ENCODE measurements at places on chromosomes 1 and 21.

DNA sequence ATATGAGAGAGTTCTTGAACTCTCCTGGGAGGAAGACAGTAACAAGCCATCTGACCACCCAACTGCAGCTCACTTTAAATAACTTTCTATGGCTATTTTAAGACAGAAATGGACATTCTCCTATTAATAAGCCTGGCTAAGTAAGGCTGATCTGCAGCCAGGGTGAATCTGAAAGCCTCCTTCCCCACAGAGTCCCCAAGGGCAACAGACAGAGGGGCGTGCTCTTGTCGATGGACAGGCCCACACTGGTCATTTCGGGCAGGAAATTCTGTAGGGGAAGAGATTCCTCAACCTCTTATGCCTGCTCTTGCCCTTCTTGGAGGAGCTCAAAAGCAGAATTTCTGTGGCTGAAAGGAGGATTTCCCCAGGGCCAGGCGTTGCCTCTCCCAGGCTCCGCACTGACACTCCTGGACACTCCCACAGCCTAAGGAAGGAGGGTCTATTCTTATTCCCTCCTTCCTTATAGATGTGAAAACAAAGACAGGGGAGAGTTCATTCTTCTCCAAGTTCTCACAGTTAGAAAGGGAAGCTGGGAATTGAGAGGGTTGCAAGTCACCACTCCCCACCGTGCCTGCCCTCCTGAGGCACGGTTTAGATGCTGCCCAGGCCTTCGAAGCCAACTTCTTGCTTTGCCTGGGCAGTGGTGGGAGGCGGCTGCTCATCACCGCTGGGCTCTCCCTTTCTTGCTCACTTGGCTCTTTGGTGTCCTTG, 17.9 kb upstream of the KANK4 start:
- no peak for DNase-seq
- H3K27ac ChIP-seq = no peak overlapping the region
- no peaks in the 10 kb centered on the region for H3K36me3 ChIP-seq
- no peak overlapping the region for H3K4me3 ChIP-seq

GRCh38 chr1:29259802-29260441, 23.6 kb downstream of the PTPRU start:
- peak overlapping the region; percentile 62 for H3K4me3 ChIP-seq
- peaks cover 4% of the 10 kb centered on the region for H3K36me3 ChIP-seq
- H3K4me1 ChIP-seq = peaks cover 11% of the 10 kb centered on the region

DNA sequence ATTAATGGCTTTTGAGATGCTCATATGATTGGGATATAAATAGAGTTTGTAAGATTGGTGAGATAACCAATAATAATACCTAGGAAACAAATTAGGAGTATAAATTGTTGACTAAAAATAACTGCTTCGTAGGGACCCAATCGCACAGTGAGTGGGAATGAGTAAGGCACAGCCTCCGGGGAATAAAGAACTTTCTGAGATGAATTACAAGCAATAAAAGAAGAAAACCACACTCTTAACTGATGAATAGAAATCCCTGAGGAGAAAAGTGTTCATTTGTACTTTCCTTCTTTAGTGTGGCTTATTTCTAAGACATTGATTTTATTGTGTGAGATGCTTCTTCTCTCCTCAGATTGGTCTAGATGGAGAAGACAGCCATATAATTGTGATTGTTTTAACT, 443.4 kb upstream of the PRMT6 start:
- no peak overlapping the region for H3K27ac ChIP-seq
- H3K4me1 ChIP-seq = no peaks in the 10 kb centered on the region
- H3K36me3 ChIP-seq = no peaks in the 10 kb centered on the region
- no peak for DNase-seq
- H3K27me3 ChIP-seq = no peaks in the 10 kb centered on the region
- no peak overlapping the region for H3K4me3 ChIP-seq

GRCh38 chr1:158819461-158820443, 11.4 kb upstream of the MNDA start:
- H3K4me3 ChIP-seq = no peak overlapping the region
- no peaks in the 10 kb centered on the region for H3K36me3 ChIP-seq
- no peaks in the 10 kb centered on the region for H3K27me3 ChIP-seq
- H3K4me1 ChIP-seq = no peaks in the 10 kb centered on the region

GRCh38 chr1:208737922-208738321, 493.7 kb upstream of the PLXNA2 start:
- H3K27me3 ChIP-seq = no peaks in the 10 kb centered on the region
- no peak overlapping the region for H3K27ac ChIP-seq
- no peaks in the 10 kb centered on the region for H3K4me1 ChIP-seq
- DNase-seq = no peak

- no peaks in the 10 kb centered on the region for H3K4me1 ChIP-seq
- no peak overlapping the region for H3K4me3 ChIP-seq
- no peaks in the 10 kb centered on the region for H3K27me3 ChIP-seq
- peaks cover 2% of the 10 kb centered on the region for H3K36me3 ChIP-seq
- DNase-seq = no peak
- no peak overlapping the region for H3K27ac ChIP-seq
Observed at GRCh38 chr1:2090216-2090890, 40.1 kb downstream of the PRKCZ start.

DNA sequence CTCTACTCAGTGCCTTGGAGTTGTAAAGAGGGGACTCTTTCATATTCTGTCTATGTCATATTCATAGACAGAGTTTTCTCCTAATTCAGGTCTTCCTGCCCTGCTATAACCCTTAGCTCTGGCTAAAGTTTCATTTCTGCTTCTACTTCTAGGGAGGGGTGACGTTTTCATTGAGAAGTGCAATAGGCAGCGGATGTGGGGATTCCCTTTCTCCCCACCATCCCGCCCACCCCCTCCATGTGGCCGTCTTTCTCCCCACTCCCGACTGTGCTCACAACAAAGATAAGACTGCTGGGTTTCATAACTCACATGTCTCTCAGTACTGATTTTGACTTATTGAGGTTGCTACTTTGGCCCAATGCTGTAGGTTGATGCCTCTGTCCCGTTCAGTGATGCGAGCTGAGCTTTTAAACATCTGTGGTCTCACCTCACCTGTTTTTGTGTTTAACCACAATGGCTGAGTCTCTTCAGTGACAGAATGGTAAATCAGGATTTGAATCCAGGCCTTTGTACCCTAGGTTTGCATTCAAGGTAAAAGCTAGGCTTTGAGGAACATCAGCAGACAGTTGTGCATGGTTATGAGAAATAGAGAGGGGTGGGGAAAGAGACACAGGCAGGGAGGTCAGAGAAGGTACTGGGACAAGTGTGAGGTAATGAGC, 7.8 kb upstream of the KIF14 start:
- H3K4me1 ChIP-seq = no peaks in the 10 kb centered on the region
- no peak overlapping the region for H3K4me3 ChIP-seq
- DNase-seq = no peak
- no peak overlapping the region for H3K27ac ChIP-seq
- no peaks in the 10 kb centered on the region for H3K27me3 ChIP-seq
- no peaks in the 10 kb centered on the region for H3K36me3 ChIP-seq

- H3K27ac ChIP-seq = no peak overlapping the region
- no peaks in the 10 kb centered on the region for H3K36me3 ChIP-seq
- DNase-seq = no peak
- H3K27me3 ChIP-seq = no peaks in the 10 kb centered on the region
Observed at GRCh38 chr1:76807543-76808260, 59.6 kb upstream of the ST6GALNAC5 start.

DNA sequence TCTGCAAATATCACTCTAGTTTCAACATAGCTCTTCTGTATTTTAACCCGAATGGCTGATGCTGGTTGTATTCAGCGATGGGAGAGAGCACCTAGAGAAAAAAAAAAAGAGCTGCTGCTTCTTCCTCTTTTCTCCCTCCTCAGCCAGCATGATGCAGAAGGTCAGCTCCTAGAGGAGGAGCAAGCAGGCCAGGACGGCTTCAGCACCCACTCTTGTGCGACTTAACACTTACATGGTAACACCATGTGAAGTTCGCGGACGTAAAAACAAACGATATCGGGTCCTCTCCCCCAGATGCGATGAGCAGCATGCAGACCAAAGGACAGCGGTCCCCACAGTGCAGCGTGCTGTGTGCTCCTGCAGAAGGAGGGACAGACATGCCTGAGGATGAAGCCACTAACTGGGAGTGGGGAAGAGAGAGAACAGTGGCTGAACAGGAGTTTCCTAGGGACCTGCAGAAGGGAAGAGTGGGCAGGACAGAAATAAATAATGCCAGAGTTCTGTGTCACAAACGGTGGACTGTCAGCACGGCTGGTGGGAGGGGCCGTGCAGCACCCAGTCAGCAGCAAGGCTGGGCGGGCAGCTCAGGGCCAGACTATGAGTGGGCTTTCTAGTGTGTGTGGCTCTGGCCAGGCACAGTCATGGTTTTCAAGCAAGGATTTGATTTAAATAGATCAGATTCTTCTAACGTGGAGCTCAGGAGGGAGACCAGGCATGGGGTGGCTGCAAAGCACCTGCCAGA, 11.4 kb upstream of the B3GALT5 start:
- H3K27ac ChIP-seq = no peak overlapping the region
- no peak overlapping the region for H3K4me3 ChIP-seq
- no peaks in the 10 kb centered on the region for H3K4me1 ChIP-seq
- no peaks in the 10 kb centered on the region for H3K27me3 ChIP-seq

GRCh38 chr21:26412885-26413284, 160.2 kb downstream of the CYYR1 start:
- no peak overlapping the region for H3K27ac ChIP-seq
- no peaks in the 10 kb centered on the region for H3K36me3 ChIP-seq
- no peak overlapping the region for H3K4me3 ChIP-seq
- no peak for DNase-seq
- no peaks in the 10 kb centered on the region for H3K4me1 ChIP-seq

DNA sequence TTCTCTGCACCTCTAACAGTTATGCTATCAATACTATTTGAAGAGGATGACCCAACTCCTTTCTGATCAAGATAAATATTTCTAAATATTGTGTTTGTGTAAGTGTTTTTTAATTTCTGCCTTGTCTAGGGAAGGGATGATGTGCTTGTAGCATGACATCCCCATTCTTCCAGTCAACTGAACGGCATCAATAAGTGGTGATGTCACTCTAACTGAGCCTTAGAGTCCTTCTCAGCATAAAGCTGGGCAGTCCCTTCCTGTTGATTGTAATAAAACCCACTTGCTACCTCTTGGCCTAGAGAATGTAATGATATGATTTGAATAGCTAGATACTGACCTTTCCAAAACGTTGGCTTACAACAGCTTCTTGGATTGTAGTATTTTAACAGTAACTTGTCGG, 52.5 kb upstream of the KCNJ6 start:
- no peak overlapping the region for H3K27ac ChIP-seq
- no peak for DNase-seq
- H3K4me1 ChIP-seq = no peaks in the 10 kb centered on the region
- no peak overlapping the region for H3K4me3 ChIP-seq

GRCh38 chr1:230793463-230793745, 46.2 kb downstream of the CAPN9 start:
- no peak overlapping the region for H3K27ac ChIP-seq
- H3K36me3 ChIP-seq = no peaks in the 10 kb centered on the region
- no peak overlapping the region for H3K4me3 ChIP-seq
- peak; percentile 21 for DNase-seq
- H3K4me1 ChIP-seq = no peaks in the 10 kb centered on the region
- no peaks in the 10 kb centered on the region for H3K27me3 ChIP-seq

- no peak overlapping the region for H3K4me3 ChIP-seq
- no peaks in the 10 kb centered on the region for H3K36me3 ChIP-seq
- H3K27me3 ChIP-seq = no peaks in the 10 kb centered on the region
Observed at GRCh38 chr1:172902861-172903381, 147.8 kb downstream of the TNFSF18 start.

GRCh38 chr1:229339520-229339919, 3.3 kb downstream of the CCSAP start:
- H3K27ac ChIP-seq = no peak overlapping the region
- no peak for DNase-seq
- H3K27me3 ChIP-seq = no peaks in the 10 kb centered on the region
- H3K4me3 ChIP-seq = no peak overlapping the region

- DNase-seq = no peak
- no peaks in the 10 kb centered on the region for H3K27me3 ChIP-seq
- H3K27ac ChIP-seq = no peak overlapping the region
- no peaks in the 10 kb centered on the region for H3K4me1 ChIP-seq
- H3K36me3 ChIP-seq = no peaks in the 10 kb centered on the region
Observed at GRCh38 chr1:214709241-214709640, 106.2 kb downstream of the CENPF start.

DNA sequence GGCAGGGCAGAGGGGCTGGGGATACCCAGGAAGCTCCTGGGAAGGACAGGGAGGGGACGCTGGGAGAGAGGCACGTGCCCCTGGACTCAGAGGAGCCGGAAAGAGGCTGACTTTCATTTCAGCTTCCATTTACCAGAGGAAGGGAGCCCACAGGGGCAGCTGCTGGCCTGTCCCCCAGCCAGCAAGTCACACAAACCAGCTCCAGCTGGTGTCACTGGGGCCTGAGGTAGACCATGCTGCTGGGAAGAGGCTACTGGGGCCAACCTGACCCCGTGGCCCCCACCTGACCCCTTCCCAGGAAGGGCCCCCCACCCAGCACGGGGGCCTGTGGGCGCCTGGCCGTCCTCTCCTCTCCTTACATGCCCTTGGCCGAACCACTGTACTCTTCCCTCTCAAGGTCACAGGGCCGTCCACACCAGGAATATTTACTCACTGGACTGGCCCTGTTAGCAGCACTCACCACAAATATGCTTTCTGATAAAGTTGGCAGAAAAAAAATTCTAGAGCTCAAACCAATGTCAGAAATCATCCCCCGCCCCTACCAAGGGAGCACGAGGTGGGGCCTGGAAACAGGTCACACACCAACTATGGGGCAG, 110.5 kb downstream of the CASZ1 start:
- peak overlapping the region; percentile 61 for H3K27ac ChIP-seq
- H3K4me1 ChIP-seq = peaks cover 23% of the 10 kb centered on the region
- no peaks in the 10 kb centered on the region for H3K36me3 ChIP-seq
- no peak overlapping the region for H3K4me3 ChIP-seq
- no peaks in the 10 kb centered on the region for H3K27me3 ChIP-seq

GRCh38 chr1:239061770-239062169, 324.6 kb upstream of the CHRM3 start:
- no peaks in the 10 kb centered on the region for H3K4me1 ChIP-seq
- no peaks in the 10 kb centered on the region for H3K27me3 ChIP-seq
- no peak for DNase-seq
- no peaks in the 10 kb centered on the region for H3K36me3 ChIP-seq
- no peak overlapping the region for H3K4me3 ChIP-seq

GRCh38 chr21:38126666-38127303, 130.0 kb upstream of the KCNJ15 start:
- H3K27ac ChIP-seq = no peak overlapping the region
- no peaks in the 10 kb centered on the region for H3K27me3 ChIP-seq
- H3K4me3 ChIP-seq = no peak overlapping the region
- no peaks in the 10 kb centered on the region for H3K36me3 ChIP-seq
- peak; percentile 55 for DNase-seq

- H3K36me3 ChIP-seq = no peaks in the 10 kb centered on the region
- peak overlapping the region; percentile 81 for H3K27ac ChIP-seq
- H3K4me3 ChIP-seq = no peak overlapping the region
- no peaks in the 10 kb centered on the region for H3K27me3 ChIP-seq
- H3K4me1 ChIP-seq = peaks cover 7% of the 10 kb centered on the region
Observed at GRCh38 chr21:32592929-32593502, 7.7 kb upstream of the TCP10L start.
